WTC11 (cell line): ENCODE measurements at places on chromosomes 3 and 15. TPM values are rescaled to one million over a fixed set of nuclear protein-coding genes. Genes with fewer than 3 reads are reported as not detected.

GRIP2 gene
- 11.4 to 12.0 TPM (median 11.7 TPM) in 3 replicates for total RNA-seq

ZDHHC19 gene
- 4.4 to 5.2 TPM (median 4.5 TPM) in 3 replicates for total RNA-seq

GHSR gene
- not detected in 3 replicates for total RNA-seq

UROC1 gene
- 0.09 TPM in 1 of 3 replicates, not detected in the others for total RNA-seq
